NCI-H345 (cell line): ENCODE measurements at places on chromosomes 11 and 22.

- DNase-seq: no peak
Measured at GRCh38 chr22:37711490-37711889, 14.6 kb downstream of the TRIOBP start.

GRCh38 chr11:120613264-120614226 is 102.0 kb downstream of the GRIK4 start:
- no peak for DNase-seq

DNA sequence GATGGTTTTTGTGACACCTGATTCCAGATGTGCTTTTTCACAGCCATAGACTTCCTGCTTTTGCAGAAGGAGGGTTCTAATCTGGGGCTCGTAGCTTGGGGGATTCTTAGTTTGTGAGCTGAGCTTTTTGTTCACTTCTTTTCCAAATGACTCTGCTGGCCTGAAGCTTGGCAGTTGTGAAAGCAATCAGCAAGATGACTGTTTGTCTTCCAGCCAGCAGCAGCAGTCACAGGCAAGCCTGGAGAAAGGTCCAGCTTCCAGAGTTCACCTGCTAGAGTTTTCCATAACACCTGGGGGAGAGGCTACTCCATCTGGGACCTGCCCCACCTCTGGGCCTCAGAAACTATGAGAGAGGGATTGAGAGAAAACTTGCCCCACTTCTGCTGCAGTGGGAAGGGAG is 4.1 kb downstream of the MARK2 start:
- DNase-seq: no peak

- no peak for DNase-seq
Measured at GRCh38 chr11:47656260-47656885, 14.0 kb upstream of the MTCH2 start.

- DNase-seq: no peak
Measured at GRCh38 chr11:126766440-126766839, 234.1 kb downstream of the KIRREL3 start.

GRCh38 chr11:129236850-129237249 is 44.7 kb upstream of the ARHGAP32 start:
- no peak for DNase-seq

- no peak for DNase-seq
Measured at GRCh38 chr11:58786693-58787092, 55.0 kb upstream of the GLYAT start.

DNA sequence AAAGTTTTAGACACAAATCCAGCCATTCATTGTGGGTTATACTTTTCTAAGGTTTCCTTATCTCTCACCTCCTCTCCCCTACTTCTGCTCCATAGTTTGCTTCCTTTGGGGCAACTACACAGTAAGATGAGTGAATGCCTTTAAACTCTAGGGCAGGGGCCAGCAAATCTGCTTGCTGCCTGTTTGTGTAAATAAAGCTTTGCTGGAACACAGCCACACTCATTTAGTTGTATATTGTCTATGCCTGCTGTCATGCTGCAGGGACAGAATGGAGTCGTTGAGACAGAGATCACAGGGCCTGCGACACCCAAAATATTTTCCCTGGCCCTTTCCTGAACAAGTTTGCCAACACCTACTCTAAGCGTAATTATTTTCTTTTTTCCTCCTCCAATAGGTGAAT is 58.7 kb downstream of the TECTA start:
- DNase-seq: no peak

GRCh38 chr11:61429346-61429690 is 457 bp downstream of the CPSF7 start:
- peak; percentile 58 for DNase-seq

DNA sequence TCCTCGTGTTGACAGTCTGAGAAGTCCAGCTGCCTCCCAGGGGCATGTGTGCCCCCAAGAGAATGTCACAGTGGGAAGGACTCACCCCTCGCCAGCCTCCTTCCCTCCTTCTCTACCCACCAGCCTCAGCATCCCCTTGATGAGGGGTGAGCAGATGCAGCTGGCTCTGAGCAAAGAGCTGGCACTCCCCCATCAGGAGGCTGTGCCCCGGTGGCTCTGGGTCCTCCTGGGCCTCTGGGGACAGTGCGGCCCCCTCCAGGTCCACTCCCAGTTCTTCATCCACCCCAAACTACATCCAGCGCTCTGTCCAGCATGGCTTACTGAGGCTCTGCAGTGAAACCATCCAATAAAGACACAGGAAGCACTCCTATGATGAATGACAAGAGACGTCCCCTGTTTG is 210.4 kb downstream of the BRD1 start:
- DNase-seq: no peak

GRCh38 chr11:127017482-127017881 is 16.9 kb upstream of the KIRREL3 start:
- no peak for DNase-seq

DNA sequence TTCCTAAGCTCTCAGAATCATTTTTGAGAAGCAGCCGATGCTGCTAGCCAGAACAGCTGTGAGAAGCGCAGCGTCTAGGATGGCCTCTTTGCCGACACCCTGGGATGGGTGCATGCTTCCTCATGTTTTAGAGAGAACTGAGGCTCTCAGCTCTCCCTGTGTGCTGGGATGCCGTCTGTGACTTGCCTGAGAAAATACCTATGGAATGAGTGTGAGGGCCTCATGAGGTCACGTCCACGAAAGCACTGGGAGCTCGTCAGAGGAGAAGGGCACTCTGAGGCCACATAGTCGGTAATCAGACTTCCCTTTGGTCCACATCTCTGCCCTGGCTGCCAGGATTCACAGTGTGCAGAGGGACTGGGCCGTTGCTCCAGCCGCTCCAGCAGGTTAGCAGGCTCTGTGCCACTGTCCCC is 54.7 kb downstream of the MICAL3 start:
- DNase-seq: no peak

GRCh38 chr11:78840200-78840599 is 265.5 kb upstream of the NARS2 start:
- no peak for DNase-seq

DNA sequence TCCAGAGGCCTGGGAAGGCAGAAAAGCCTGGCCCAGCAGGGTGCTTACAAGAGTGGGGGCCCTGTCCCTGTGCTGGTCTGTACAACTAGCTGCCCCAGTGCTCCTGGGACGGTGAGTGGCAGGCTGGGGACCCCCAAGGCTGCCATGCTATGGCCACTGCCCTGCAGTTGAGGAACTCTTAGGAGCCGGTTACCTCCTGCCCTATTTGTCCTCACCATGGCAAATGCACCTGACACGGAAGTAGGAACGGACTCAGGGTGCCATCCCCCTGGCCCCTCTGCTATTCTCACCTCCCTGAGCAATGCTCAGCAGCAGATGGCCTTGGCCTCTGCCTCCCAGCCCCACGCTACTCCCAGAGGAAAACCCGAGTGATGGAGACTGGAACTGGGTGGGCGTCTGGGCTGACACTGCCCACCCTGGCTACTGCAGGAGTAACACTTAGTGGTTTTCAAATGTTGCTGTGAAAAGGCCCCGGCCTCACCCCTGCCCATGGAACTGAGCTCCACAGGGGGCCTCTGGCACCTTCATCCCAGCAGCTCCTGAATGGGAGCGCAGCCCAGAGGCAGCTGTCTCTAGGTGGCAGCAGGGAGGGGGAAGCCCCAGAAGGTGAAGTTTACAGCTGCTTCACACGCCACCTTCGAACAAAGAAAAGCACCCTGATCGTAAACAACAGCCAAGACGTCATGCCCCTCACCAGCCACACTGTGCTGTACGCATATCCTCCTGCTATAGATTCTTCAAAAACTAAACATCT is 105.3 kb downstream of the CTTN start:
- DNase-seq: peak; percentile 94

- DNase-seq: peak; percentile 55
Measured at GRCh38 chr11:125429174-125429707, 66.8 kb downstream of the FEZ1 start.

GRCh38 chr11:114263513-114264170 is 32.6 kb upstream of the NNMT start:
- no peak for DNase-seq
